Fibroblast of the aortic adventitia (primary cell): ENCODE measurements at places on chromosomes 1 and 21. TPM values are rescaled to one million over a fixed set of nuclear protein-coding genes. Genes with fewer than 3 reads are reported as not detected.
A peak's percentile ranks its signal among the peaks of the same experiment; 100 is the strongest.

- DNase-seq, result no peak
Observed at GRCh38 chr1:196001188-196001587, 607.1 kb downstream of the KCNT2 start.

GRCh38 chr1:154405747-154406571 lies 816 bp downstream of the IL6R start:
- DNase-seq, result peak; percentile 58

GRCh38 chr21:35510957-35511695 lies 462.0 kb upstream of the RUNX1 start:
- DNase-seq, result peak; percentile 52

DNA sequence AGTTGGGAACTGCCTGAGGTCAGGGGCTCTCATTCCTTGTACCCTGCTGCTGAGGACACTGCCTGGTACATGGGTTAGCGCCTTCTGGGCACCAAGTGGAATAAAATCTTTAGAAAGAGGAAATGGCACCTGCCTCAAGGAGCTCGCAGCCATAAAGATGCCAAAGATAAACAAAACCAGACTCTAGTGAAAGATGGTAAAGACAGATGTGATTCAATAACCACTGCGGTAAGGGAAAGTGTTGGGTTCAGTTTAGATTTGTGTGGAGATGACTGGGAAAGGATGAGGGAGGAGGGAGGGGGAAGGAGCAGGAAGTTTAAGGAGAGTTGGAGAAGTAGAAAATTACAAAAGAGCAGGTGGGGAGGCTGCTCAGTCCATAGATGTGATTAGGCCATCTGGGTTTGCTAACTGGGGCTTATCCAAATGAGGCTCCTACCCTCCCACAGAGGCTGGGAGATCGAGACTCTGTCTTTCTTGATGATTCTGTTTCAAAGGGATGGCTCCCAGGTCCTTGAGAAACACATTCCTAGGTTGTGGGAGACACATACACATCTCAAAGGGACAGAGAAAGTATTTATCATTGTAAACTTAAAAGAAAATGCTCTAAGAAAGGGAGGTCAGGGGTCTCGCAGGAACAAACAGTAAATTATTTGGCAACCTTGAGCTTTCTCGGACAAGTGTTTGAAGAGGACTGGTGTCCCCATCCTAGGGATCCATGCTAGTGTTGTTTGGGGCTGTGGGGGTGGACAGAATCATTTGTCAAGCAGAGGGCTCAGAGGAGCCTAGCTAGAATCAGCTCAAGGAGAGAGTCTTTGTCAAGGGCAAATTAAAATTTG lies 65.7 kb upstream of the MORC3 start:
- no peak for DNase-seq

- peak; percentile 58 for DNase-seq
Observed at GRCh38 chr1:84583648-84584047, 9.4 kb upstream of the CTBS start.

GRCh38 chr1:41743366-41743765 lies 175.4 kb downstream of the HIVEP3 start:
- no peak for DNase-seq

- no peak for DNase-seq
Observed at GRCh38 chr1:54483875-54484437, 64.1 kb upstream of the ACOT11 start.

DNA sequence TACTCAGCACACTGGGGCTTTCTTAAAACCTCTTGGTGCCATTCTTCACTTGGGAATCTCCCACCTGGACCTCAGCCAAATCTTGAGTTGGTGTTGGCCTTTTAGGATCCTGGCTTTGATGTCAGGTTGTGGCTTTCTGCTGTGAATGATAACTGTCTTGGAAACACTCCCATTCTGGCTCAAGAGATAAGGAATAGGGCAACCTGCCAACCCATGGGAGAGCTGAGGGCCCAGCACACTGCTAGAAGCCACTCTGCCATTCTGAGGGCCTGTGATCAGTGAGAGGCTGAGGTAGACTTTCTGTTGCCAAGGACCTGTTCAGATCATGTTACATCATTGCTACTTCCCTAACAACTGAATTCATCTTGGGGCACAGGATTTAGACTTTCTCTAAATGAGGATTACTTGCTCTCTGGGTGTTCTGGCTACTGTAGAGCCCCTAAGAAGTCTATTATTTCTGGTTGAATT lies 45.8 kb downstream of the TTC39A start:
- DNase-seq, result peak; percentile 59

DNA sequence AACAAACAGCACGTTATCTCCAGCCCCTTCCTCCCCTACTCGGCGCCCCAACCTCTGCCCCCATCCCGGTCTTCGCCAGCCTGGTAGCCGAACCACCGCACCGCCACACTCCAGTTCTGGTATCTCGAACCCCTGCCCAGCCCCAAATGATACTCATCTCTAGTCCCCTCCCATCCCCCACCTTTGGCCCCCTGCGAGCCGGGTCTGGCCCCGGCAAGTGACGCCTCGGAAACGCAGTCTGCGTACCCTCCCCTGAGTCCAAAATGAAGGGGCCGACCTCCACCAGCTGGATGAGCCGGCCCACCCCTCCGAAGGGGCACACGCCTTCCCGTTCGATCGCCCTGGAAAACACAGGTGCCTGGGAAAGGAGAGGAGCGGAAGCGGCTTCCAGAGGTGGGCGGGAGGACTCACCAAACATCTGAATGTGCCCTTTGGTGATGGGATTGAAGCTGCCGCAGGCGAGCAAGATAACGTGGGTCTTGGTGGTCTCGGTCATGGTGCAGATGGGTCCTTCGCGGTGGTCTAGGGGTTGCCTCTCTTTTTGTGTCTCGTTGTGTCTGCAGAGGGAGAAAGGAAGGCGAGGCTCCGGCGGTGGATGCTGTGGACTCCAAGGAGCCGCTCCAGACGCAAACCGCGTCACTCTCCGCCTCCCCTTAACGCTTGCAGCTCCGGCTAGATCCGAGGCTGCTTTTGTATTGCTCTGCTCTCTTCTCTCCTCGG lies at the start of gene NMNAT2:
Gene NMNAT2, minus strand, starts transcription at position 609 of the 720 bp plus-strand sequence. Its CDS starts 113 bp downstream, at position 496.
- peak; percentile 14 for DNase-seq

GRCh38 chr1:209130886-209131285 lies 452.6 kb upstream of the CAMK1G start:
- DNase-seq, result no peak

Gene BGLAP
- 0.18 TPM in 1 of 2 replicates, not detected in the other for total RNA-seq
